ENCODE measurements at places on chromosomes 3 and 15. TPM values are rescaled to one million over a fixed set of nuclear protein-coding genes. Genes with fewer than 3 reads are reported as not detected.

The TNIK gene
- total RNA-seq: 7.0 TPM

The SMCO1 gene
- total RNA-seq: not detected

The STRIT1 gene
- total RNA-seq: not detected

The ZNF80 gene
- total RNA-seq: not detected

The GMPS gene
- total RNA-seq: 143 TPM

The GPR87 gene
- 0.77 TPM for total RNA-seq

The SI gene
- total RNA-seq: not detected

The SERP1 gene
- total RNA-seq: 487 TPM

The CPNE4 gene
- not detected for total RNA-seq

The FGD5 gene
- 7.0 TPM for total RNA-seq

The VPS13C gene
- 11.6 TPM for total RNA-seq

The CAPN3 gene
- total RNA-seq: 0.06 TPM

The DNAH12 gene
- 0.06 TPM for total RNA-seq

The PCLAF gene
- 61.5 TPM for total RNA-seq

The GOLGA8S gene
- not detected for total RNA-seq

The KCNH8 gene
- not detected for total RNA-seq

The NPAP1 gene
- total RNA-seq: 0.03 TPM

The TUSC7 gene
- total RNA-seq: not detected

The HRG gene
- total RNA-seq: not detected

The NISCH gene
- 19.0 TPM for total RNA-seq

The CTXND1 gene
- not detected for total RNA-seq

The VGLL3 gene
- total RNA-seq: 8.4 TPM

The ALG3 gene
- 50.8 TPM for total RNA-seq

The SPCS1 gene
- total RNA-seq: 132 TPM

The IGSF10 gene
- total RNA-seq: not detected

The IMPG2 gene
- 0.21 TPM for total RNA-seq

The FGF12 gene
- total RNA-seq: 0.69 TPM

The ZKSCAN7 gene
- 2.1 TPM for total RNA-seq

The MYO5C gene
- 16.5 TPM for total RNA-seq

The SLC24A5 gene
- not detected for total RNA-seq

The ALPK3 gene
- 0.11 TPM for total RNA-seq

The FSD2 gene
- total RNA-seq: not detected

The PDE12 gene
- total RNA-seq: 15.7 TPM

The ASTE1 gene
- 7.8 TPM for total RNA-seq

The FETUB gene
- not detected for total RNA-seq
